ENCODE measurements at places on chromosomes 2 and 18.

DNA sequence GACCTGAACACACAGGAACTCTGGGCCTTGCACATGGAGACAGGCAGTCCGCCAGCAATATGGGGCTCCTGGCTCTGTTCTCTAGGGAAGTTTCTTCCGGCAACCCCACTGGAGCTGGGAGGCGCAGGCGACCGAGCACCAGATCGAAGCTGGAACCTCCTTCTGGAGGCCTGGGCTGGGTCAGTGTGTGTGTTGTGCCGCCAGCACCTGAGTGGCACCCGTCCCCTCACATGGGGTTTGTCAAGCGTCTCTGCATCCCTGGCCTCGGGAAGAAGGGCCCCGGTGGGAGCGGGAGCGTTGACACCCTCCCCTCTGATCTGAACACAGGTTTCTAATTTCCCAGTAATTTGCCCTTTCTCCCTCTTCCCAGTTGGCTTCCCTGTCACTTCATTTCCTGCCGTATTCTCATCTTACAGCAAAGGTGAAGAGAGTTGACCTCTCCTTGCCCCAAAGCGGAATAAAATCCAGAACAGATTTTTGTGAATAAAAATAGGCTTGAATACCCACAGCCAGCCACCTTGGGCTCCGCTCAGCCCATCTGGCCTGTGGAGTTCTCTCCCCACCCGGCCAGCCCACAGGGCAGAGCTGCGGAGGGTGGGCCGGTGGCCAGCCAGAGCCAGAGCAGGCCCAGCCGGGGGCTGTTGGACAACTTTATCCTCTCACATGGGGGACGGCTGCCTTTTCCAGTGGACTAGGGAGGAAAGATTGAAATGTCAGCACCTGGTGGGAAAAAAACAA is 85.9 kb downstream of the APOB start:
- DNase-seq = no peak

GRCh38 chr2:122433123-122433754 is 677.8 kb downstream of the TSN start:
- DNase-seq = no peak

- peak; percentile 81 for DNase-seq
Measured at GRCh38 chr18:79644006-79644665, 35.5 kb upstream of the CTDP1 start.

- no peak for DNase-seq
Measured at GRCh38 chr2:222064286-222064685, 234.5 kb downstream of the PAX3 start.

DNA sequence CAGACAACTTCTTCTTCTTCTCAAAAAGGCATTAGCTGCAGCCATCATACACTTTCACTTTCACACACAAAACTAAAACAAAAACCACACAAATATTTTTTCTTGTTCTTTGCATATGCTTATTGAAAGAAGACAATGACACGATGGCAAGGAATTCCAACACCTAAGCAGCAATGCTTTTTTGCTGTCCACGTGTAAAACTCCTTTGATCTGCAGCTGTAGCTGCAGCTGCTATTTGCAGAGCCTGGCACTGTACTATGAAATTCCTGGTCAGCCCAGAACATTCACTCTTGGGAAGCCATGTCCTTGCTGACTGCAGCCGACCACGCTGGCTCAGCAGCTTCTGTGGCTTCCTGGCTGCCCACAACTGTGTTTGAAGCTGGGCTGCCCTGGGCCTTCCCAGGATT is 316.2 kb downstream of the CDH2 start:
- DNase-seq = no peak

- no peak for DNase-seq
Measured at GRCh38 chr2:63301481-63301880, 250.9 kb downstream of the OTX1 start.

GRCh38 chr18:49500201-49500921 is 13.3 kb upstream of the C18orf32 start:
- no peak for DNase-seq

DNA sequence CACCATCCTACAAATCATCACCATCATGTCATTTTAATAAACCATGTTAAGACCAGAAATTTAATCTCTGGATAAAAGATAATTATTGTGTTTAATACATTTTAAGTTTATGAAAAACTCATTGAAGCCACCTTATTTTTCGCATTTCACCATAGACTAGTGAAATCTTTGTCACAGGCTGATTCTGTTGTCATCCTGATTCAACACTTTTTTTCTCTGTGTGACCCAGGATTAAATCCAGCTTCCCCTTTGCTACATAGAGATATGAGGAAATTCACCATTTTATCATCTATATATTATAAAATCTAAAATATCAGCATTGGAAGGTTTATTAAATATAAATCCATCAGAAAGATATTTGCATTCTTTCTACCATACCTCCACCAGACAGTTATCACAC is 29.2 kb upstream of the MRO start:
- DNase-seq = no peak

DNA sequence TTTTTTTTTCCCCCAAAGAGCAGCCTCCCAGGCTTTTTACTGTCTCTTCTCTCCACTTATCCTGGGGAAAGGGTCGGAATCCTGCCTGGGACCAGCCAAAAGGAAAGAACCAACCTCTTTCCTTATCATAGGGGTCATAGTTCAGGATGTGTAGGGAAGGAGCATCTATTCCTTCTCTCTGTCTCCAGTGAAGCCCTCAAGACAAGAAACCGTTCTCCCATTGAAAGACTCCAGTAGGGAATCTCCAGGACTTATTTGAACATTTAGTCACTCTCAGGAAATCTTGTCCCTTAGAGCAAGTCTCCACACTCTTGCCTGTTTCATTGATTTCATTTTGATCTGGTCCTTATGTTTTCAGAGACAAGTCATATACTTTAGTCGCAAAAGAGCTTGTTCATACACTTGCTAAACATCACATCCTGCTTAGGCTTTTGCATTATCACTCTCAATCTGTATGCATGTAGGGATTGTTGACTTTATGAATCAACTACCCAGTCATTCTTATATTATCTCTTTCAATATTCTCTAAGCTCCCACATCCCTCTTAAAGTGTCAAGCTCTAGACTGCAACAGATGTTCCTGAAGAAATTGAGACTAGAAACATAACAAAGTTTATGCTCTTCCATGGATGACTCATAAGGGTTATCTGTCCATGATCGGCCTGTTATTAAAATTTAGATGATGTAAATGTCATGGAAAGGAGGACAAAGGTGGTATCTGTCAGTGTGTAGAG is 116.2 kb upstream of the ST6GAL2 start:
- DNase-seq = peak; percentile 69

DNA sequence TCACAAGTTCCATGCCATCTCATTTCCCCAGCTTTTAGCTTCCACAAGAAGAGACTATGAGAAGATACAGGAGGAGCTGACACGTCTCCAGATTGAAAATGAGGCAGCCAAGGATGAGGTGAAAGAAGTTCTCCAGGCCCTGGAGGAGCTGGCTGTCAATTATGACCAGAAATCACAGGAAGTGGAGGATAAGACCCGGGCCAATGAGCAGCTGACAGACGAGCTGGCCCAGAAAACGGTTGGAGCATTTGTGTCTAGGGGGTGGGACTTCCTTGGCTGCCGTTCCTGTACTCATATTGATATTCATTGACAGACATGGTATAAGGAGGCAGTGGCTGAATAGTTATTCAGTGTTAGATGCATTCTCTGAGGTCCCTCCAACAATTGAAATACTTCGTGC is 57.2 kb upstream of the LYPD6B start:
- DNase-seq = no peak

- no peak for DNase-seq
Measured at GRCh38 chr18:23281626-23282436, 146.5 kb downstream of the CABLES1 start.

GRCh38 chr2:88638123-88638650 is 10.9 kb upstream of the EIF2AK3 start:
- DNase-seq = no peak

- no peak for DNase-seq
Measured at GRCh38 chr2:45741161-45741850, 89.8 kb downstream of the PRKCE start.

- peak; percentile 38 for DNase-seq
Measured at GRCh38 chr2:68463287-68463877, 3.7 kb downstream of the FBXO48 start.

- no peak for DNase-seq
Measured at GRCh38 chr2:218885981-218886947, 5.6 kb downstream of the WNT10A start.

DNA sequence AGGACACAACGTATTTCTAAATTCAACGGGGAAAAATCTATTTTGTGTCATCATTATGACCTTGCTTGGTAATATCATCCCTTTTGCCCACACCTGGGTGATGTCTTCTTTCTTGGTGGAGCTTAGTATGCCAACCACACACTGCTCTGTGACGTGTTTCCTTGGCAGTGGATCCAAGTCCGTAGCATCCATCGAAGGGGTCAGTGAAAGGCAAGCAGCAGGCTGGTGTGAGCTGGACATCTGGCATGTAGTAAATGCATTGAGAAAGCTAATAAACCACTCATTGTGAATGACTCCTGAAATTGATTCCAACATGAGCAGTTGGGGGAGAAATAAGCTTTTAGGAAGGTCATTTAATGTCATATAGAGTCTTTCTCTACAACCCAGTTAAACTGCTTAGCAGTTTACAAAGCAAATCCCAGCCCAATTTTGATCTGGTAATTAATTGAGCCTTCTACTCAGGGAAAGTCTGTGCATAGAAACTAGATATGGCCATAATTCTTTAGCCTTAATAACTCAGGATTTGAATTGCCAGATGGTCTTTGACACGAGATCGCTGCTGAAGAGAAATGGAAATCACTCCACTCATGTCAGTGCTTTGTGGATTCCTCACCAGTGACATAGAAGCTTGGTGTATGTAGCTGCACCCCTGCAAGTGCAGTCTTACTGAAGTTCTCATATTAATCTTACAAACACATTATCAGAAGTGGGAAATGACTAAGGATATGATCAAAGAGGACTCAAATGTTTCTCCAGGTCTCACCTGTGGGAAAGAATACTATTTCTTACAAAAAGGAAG is 494.8 kb downstream of the CMPK2 start:
- no peak for DNase-seq

DNA sequence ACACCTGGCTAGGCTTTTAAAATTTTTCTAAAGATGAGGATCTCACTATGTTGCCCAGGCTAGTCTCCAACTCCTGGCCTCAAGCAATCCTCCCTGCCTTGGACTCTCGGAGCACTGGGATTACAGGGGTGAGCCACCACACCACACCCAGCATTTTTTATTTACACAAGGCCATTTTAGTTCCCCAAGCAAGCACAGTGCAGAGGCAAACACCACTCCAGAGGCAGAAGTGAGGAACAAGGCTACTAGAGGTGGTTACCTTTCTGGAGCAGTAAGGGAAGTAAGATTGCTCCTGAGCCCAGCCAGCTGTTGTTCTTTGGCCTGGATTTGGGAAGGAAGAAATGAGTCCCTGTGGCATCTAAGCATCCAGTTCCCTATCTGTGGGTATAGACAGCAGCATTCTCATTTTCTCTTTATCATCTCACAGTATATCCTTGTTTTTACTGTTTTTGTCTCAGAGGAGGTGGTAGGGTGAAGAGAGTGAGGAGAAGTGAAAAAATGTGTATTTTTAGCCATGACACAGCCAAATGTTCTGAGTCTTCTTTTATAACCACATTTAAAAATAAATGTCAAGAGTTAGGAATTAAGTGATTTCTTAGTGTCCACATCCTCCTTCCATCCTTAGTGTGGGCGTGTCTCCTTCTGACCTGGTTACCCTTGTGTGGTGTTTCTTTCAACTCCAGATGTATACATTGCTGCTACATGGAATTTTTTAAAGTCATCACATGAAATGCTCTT is 10.5 kb upstream of the TTC39C start:
- DNase-seq = peak; percentile 49

DNA sequence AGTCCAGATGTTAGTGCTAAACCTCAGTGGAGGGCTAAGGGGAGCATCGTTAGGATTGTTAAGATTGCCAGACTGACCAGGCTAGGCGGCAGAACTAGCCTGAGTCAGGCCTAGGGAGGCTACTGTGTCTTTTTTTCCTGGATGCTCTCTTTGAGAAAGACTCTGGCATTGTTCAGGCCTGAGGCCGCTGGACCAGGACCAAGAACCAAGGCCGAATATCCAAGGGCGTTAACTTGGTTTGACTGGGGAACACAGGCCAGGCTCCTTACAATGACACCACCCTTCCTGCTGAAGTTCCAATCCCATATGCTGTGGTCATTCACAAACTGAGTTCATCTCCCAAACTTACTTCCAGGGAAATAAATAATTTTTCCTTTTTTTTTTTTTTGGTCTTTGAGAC is 10.6 kb downstream of the HTRA2 start:
- no peak for DNase-seq

DNA sequence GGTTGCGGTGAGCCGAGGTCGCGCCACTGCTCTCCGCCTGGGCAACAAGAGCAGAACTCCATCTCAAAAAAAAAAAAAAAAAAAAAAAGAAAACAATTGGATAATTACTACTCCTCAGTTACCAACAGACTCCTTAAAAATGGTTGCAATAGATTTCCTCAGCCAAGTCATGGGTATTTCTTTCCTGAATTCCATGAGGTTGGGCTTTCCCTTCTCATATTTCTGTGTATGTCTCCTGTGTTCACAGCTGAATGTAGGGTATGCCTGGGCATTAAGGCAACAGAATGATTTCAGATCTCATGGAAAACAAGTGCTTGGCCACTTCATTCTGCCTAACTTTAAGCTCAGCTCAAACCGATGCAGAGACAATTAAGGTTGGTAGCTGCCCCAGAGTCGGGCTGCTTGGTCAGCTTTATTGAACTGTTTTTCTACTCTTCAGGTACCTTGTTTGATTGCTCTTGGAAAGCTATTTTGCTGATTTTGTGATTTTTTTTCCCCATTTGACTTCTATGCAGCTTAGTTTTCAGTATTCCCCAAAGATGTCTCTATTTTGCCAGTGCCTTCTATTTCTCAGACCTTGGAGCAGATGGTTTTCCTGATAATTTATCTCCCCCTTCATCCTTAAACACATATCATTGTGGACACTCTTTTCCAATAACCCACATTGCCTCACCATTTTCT is 24.8 kb downstream of the KIF5C start:
- DNase-seq = no peak

DNA sequence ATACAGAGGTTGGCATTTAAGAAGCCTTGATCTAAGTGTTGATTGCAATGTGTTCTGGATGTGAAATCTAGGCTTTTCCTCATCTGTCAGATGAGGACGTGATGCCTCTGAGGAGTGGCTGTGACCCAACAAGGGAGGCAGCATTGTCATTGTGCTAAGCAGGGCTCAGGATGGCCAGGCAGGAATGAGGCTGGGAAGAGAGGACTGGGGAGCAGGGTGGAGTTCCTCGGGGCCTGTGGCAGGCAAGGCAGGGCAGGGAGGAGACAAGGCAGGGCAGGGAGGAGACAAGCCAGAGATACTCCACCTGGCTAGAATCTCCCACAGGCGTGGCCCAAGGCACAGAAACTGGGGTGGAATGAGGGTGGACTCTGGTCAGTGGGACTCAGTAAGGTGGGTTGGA is 116.6 kb downstream of the RPIA start:
- no peak for DNase-seq

DNA sequence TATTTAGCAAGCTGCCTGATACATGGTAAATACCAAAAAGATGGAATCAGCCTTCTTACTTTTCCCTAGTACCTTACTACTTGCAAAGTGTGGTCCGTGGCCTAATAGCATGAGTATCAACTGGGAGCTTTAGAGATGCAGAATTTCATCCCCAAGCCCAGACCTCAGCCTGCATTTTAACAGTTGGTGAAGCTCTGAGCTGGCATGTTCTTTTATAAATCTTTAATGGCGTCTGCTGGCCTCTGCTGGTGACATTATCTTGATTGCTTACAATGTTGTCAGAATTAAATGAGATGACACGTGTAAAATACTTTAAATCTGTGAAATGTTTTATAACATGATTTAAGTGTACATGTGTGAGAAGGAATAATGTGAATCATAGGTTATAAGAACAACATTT is 115.1 kb upstream of the NOSTRIN start:
- DNase-seq = no peak
